ENCODE measurements at places on chromosomes 2 and 18.

DNA sequence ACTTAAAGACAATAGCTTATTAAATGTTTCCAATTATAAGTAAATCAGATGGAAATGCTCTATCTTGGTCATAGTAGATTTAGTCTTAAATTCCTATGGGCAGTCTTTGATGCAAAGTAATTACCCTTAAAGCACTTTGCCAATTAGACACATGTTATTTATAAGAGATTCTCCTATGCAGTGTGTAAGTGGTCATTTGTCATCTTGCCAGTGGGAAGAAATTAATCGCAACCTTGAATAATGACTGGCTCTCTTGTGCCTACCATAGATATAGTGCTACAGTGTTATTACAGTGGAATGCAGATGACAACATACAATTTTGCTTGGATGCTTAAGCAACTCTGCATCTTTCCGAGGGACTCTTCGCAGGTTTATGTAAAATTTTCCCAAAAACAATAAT, 311.0 kb upstream of the THUMPD2 start:
- DNase-seq, result no peak

GRCh38 chr2:169462896-169463695, 16.2 kb upstream of the BBS5 start:
- DNase-seq, result no peak

DNA sequence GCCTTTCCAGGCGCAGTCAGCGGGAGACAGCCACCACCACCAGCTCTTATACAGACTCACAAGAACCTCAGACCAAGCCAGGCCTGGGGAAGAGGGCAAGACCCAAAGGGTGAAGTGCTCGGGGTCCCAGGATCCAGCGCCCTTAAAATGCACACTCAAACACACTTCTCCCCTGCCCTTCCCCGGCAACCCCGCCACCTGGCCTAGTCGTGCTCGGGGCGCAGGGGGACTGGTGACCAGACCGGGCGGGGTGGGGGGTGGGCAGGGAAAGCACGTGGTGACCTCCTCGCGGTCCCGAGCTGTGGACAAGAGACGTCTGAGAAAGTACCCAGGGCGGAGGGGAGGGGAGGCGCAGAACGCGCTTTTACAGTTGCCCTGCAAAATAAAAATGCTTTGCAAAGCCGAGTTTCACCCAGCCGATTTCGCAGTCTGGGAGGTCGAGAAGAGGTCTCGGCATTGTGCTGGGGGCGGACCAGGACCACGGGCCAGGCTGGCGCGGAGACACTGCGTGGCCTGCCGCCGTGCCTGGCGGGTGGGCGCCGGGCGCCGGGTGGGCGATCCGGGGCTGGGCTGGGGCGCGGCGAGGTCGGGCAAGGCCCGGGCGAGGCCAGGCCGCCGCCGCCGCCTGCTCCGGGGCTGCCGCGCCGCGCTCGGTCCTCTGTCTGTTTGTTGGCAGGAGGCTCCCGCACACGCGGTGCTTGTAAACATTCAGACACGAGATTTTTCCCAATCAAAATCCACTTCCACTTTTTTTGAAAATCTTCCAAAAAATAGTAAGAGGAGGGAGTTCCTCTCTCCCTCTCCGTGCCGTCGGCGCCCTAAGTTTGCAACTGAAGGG, 2.0 kb downstream of the BCL11A start:
- DNase-seq, result no peak

DNA sequence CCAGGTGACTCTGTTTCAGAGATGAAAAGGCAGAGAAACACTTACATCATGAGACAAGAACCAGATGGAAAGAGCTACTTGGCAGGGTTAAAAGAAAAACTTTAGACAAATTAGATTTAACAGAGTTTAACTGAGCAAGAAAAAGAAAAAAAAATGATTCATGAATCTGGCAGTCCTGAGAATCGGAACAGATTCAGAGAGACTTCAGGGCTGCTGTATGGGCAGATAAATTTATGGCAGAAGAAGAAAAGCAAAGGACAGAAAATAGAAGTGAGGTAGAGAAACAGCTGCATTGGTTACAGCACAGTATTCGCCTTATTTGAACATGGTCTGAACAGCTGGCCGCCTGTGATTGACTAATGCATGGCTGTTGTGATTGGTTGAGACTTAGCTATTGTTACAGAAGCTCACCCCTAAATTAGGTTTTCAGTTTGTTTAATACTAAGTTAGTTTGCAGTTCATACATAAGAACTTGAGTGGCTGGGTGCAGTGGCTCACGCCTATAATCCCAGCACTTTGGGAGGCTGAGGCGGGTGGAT, 43.0 kb upstream of the RHOB start:
- no peak for DNase-seq

All from activated naive CD4-positive, alpha-beta T cell treated with anti-CD3 and anti-CD28 coated beads for 36 hours (primary cell).